ENCODE measurements at places on chromosomes 11 and 22.

- DNase-seq, result no peak
Measured at GRCh38 chr11:84853841-84854497, 773.2 kb downstream of the DLG2 start.

- DNase-seq, result no peak
Measured at GRCh38 chr11:120391292-120391691, 55.1 kb downstream of the ARHGEF12 start.

GRCh38 chr22:20957102-20957682, 9.9 kb upstream of the AIFM3 start:
- DNase-seq, result no peak

DNA sequence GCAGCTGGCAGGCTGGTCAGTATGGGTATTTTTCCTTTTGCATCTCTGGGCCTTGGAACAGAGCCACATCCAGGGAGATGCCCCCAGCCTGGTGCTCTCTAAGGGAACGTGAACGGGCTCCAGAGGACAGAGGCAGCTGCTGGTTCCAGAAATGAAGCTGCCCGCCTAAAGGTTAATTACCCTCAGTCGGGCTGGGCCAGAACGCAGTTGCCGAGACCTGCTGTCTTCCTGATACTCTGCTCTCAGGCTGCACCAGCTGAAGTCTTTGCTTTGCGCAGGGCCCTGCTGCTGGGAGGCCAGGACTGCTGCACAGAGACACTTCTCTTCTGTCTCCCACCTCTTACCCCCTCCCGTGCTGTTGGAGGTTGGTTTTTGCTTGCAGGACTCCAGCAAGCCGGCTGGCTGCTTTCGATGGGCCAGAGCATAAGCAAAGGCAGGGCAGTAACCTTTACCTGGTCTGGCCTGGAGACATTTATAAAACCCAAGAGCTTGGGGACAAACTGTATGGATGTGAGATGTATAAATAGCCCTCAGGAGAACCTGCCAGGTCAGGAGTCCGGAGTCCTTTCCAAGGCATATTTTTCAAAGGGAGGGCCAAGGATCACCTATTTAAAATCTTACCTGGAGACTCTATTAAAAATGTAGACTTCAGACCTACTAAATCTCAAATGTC, 197.1 kb downstream of the GRIK4 start:
- DNase-seq, result no peak

- peak; percentile 26 for DNase-seq
Measured at GRCh38 chr11:26891501-26891900, 102.4 kb upstream of the FIBIN start.

DNA sequence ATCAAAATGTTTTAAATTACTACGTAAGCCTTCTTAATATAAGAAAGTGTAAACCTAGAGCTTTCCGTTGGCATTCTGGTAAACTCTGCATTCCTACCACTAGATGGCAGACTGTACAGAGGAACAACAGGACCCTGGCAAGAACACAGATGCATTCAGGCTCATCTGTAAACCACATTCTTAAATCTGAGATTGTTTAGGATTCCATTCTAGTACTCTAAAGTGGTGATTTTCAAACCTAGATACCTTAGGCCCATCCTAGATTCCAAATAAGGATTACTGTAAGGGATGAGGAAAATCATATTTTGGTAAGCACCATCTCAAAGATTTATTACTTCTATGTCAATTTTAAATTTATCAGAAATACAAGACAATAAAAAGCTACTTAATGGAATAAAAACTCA, 26.9 kb downstream of the PICALM start:
- peak; percentile 92 for DNase-seq

DNA sequence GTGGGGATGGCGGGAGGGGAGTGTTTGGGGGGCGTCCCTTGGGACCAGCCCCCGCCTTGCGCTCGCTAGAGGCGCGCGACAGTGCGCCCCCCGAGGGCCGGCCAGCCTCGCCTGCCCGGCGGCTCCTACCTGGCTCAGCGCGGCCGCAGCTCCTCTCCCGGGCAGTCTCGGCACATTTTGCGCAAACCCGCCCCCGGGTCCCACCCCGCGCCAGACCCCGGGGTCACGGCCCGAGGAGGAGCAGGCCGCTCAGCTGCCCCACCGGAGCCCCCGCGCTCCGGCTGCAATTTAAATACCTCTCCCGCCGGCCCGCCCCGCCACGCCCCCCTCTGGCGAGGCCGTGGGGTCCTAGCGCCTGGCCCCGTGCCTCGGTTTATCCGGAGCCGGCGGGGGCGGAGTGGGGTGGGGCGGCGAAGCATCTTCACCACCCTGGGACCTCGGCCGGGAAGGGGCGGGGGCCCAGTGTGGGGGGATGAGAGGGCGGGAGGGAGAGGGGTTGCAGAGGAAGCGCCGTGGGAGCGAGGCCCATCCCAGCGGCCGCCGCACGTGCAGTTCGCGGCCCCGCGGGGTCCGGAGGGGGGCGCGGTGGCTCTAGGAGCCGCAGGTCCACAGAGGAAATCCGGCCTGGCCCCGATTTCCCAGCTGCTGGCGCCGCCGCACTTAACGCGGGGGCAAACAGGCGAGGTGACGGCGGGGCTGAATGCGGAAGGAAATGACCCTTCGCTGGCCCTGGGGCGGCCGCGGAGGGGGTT, at the start of gene LRRC32:
LRRC32 (minus strand) TSS at position 263 of the 752 bp plus-strand sequence. CDS start 4,793 bp downstream, outside the sequence.
- no peak for DNase-seq

- no peak for DNase-seq
Measured at GRCh38 chr22:19962909-19963806, 21.5 kb upstream of the TXNRD2 start.

- no peak for DNase-seq
Measured at GRCh38 chr11:134958336-134958640, 546.2 kb upstream of the B3GAT1 start.

GRCh38 chr11:117443266-117444186, 115.9 kb downstream of the CEP164 start:
- peak; percentile 28 for DNase-seq

- no peak for DNase-seq
Measured at GRCh38 chr11:60396382-60396781, at the start of gene MS4A14. MS4A14 (plus strand) TSS chr11:60396459; CDS start chr11:60396579, 120 bp downstream.

GRCh38 chr11:117984476-117984875, 1.7 kb upstream of the IL10RA start:
- DNase-seq, result no peak

- no peak for DNase-seq
Measured at GRCh38 chr11:118715837-118716260, 36.4 kb upstream of the TREH start.

GRCh38 chr11:130718120-130718519, 198.2 kb downstream of the SNX19 start:
- DNase-seq, result no peak

DNA sequence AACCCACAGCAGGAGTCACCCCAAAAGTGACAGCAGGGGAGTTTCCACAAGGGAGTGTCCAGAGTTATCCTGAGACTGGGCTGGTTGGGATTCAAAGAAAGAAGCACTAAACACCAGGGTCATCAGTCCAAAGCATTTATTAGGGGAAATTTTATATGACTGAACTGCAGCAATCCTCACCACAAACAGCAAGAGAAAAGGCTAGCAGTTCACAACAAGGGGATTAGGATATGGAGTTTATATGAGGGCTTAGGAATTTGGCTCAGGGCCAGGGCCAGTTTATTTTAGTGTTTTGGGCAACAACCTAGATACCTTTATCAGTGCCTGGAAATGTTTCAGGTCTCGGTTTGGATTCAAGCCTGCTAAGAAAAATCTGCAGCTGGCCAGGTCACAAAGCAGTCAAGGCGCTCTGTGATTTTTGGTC, 4.6 kb upstream of the TMEM126A start:
- no peak for DNase-seq

DNA sequence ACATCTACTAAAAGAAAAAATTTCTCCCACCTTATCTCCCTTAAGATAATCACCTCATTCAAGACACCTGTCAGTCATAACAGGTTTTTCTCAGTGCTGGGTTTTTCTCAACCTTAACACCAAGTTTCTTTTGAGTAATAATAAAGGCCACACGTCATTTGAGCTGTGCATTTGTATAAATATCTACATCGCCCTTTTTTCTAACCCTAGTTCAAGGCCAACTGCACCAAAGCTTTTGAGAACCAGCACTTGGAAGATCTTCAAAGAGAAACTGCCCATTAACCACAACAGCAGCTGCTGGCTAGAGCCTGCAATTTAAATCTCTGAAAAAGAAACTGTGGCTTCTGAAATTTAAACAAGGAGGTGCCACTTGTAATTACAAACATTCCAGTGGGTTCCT, 6.9 kb downstream of the CADM1 start:
- DNase-seq, result no peak

DNA sequence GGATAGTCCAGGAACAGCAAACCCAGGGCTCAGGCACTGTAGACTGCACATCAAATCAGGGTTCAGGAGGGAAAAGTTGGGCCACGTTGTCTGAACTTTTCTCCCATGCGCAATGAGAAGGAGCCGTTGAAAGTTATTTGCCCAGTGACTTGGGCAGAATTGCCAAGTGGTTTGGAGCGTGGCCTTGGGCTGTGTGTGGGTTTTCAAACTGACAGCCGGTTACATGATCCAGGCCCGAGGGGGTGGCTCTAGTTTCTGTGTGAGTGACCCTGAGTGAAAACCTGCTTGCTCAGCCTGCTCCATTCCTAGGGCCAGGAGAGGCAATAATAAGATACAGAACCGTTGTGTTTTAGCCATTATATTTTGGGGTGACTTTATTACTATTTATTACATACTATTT, 20.3 kb downstream of the MB start:
- no peak for DNase-seq

- peak; percentile 28 for DNase-seq
Measured at GRCh38 chr11:36540998-36541397, 26.8 kb upstream of the RAG1 start.

DNA sequence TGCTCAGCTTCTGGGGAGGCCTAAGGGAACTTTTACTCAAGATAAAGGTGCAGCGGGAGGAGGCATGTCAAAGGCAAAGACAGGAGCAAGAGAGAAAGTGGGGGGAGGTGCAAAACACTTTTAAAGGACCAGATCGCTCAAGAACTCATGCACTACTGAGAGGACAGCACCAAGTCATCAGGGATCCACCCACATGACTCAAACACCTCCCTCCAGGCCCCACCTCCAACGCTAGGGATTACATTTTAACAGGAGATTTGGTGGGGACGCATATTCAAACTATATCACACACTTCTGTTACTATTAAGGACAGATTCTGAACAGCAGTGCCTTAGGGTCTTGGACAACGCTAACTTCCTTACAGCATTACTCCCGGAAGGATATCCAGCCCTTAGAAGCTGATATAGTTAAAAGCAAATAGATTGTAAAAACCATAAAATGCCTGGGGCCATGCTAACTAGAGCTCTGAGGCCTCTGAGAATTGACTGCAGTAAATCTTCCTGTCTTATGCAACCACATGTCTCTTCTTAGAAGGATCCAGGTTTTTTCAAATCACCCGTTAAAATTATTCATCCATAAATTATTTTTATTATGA, 16.7 kb upstream of the ZC3H12C start:
- DNase-seq, result peak; percentile 65

DNA sequence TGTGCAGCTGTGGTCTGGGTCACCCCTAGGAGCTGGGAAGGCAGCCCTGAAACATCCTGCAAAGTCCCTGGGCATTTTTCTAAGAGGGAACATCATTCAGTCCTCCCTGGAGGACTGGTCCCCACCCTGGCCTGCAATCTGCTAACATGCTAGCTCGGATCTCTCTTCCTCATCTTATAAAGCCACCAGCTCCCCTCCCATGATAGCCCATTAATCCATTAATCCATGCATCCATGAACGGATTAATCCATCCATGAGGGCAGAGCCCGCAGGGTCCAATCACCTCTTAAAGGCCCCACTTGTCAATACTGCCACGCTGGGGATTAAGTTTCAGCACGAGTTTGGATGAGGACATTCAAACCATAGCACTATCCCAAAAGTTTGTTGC, 12.1 kb downstream of the PRG3 start:
- DNase-seq, result no peak

DNA sequence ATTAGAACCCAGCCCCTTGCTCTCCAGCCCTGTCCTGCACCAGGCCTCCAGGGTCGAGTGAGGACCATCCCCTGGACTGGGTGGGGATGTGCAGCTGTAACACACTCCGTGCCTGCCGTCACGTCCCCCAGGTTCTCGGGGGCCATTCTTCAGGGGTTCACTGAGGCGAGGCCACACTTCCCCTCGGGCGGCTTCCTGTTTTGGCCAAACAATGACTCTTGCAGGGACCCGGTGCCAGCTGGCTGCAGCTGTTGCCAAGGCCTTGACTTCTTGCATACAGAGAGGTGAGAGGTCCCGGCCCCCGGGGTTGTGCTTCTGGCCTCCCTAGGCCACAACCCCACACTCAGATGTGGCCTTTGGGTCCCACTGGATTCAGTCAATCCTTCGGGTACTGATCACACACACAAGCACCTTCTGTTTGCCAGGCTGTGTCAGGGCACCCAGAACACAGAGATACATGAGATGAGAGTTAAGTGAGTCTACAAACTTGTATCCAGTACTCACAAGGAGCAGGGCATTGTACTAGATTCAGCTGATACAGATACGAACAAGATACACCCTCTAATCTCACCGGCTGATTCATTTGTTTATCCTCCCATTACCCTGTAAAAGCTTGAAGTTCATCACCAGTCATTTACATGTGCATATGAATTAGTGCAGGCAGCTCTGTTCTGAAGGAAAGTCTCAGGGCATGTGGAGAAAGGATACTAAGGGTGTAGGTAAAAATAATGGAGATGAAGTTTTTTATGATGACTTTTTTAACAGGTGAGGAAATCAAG, 32.9 kb downstream of the LRRC32 start:
- no peak for DNase-seq

- no peak for DNase-seq
Measured at GRCh38 chr11:86506235-86506634, 131.5 kb downstream of the CCDC81 start.

DNA sequence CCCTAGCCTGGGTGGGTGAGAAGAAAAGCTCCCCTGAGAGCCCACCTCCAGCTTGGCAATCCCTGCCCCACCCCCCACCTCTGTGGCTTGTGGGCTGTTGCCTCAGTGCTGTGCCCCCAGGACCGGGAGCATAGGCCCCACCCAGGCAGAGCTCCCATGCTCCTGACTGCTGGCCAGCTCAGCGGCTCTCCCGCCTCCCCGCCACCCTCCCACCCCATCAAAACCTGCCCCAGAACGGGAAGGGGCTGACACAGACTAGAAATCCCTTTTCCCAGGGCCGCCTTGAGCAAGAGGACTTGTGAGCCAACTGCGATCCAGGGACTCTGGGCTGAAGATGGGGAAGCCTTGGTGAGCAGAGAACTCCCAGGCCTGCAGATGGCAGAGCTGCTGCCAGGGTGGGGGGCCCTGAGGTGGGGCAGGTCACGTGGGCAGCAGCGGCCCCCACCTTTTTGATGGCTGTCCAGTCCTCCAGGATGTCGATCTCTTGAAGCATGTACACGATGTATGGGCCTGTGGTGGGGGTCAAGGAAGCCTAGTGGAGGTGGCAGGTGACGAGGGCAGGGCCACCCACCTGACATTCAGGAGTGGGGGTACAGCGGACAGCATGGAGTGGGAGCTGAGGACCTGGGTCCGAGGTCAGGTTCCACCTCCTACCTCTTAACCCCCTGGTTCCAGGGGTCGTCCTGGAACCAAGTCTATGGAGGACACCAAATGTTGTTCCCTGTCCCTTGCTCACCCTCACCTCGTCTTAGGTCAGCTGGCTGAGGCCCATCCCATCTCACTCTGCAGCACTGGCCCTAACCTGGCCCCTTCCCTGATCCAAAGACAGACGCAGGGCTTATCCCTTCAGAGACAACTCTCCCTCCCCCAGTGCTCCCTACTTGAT, 2.3 kb upstream of the RIN1 start:
- DNase-seq, result no peak
